ENCODE measurements at places on chromosomes 4 and X.
A peak's percentile ranks its signal among the peaks of the same experiment; 100 is the strongest.

DNA sequence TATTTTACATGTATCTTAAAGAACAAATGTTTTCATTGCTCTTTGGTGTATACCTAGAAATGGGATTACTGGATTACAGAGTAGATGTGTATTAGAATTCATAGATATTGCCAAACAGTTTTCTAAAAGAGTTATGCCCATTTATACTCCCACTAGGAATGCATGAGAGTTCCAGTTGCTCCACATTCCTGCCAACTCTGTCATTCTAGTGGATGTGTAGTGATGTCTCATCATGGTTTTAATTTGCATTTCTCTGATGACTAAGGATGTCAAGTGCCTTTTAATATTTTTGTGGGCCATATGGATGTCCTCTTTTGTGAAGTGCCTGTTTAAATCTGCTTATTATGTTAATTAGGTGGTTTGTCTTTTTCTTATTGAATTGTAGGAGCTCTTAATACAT lies 65.6 kb upstream of the BMP2K start:
- DNase-seq = peak; percentile 70

DNA sequence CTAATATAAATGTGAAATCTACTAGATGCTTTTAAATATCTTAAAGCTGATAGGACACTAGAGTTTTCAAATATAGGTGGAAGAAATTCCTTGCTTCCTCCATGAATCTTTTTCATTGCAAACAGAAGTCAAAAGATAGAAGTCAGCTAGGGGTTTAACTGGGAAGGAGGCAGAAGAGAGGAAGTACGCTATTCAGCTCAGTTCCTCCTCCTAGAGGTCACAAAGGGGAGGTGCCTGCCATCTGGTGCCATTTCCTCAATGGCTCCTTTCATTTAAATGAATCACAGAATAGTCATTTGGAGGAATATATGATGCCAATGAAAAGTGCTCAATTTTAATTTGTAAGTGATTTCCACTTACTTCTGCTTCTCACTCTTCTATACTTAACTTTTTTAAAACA lies 8.5 kb downstream of the COL25A1 start:
- DNase-seq = peak; percentile 20

- DNase-seq = no peak
These were observed 89.4 kb downstream of the AMMECR1 start for GRCh38 chrX:110228453-110228852.

DNA sequence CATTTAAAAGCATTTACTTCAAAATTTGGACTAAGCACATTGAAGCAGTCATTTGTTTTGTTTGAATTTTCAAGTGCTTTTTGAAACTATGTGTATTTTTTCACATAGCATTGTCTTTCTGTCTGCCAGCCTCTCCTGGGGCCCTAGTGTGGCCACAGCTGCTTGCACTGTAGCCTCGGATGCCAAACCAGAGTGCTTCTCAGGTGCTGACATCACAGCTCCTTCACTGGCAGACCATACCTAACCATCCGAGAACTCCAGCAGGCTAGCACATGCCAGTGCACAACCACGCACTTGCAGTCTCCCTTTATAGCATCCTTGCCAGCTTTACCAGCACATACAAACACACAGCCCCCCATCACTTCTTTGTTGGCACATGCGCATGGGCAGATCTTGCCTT lies 1019.7 kb downstream of the STPG2 start:
- DNase-seq = no peak

DNA sequence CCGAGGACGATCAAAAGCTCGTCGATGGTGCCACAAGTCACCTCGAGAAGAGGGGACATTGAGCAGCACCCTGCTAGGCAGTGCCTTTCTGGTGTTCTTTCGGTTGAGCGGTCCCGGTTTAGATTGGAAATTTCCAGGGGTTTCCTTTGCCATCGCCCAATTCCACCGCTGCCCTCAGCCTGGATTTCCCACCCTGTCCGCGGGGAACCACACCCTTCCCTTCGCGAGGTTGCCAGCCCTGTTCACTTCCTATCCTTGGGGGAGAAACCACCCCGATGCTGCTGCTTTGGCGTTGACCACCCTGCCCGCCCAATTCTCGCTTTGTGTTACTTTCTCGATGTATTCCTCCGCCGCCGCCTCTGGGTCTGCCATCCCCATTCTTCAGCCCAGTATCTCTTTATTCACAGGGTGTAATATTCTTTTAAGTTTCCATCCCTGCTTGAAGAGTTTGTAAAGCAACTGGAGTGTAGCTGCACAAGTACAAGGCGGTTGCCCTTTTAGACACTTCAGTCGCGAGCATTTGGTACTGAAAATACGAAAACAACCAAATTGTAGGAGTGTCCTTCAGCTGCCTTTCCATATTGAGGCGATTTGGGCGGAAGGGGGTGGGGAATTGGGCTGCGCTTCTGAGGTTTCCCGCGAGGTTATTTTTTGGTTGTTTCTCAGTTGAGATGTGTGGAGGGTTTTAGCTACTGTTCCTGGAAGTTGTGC lies 1.1 kb downstream of the OGT start:
- peak; percentile 58 for DNase-seq

GRCh38 chrX:71652405-71652804 lies 14.9 kb upstream of the LOC101059915 start:
- peak; percentile 49 for DNase-seq

DNA sequence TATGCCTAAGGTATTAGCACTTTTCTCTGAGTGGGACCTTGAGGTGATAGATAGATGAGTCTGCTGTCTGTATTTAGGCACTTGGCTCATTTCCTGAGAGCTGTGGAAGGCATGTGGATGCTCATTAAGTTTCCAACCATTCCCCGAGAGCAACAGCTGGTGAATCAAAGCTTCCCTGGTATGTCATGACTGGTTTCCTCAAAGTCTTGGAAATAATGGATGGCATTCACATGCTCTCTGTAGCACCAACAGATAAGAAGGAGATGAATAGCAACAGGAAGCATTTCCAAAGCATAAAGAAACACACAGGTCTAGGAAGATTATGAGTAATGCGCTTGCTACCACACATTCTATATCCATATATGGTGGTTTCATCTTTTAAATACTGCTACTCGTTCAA lies 118.3 kb upstream of the ETNPPL start:
- DNase-seq = peak; percentile 77

DNA sequence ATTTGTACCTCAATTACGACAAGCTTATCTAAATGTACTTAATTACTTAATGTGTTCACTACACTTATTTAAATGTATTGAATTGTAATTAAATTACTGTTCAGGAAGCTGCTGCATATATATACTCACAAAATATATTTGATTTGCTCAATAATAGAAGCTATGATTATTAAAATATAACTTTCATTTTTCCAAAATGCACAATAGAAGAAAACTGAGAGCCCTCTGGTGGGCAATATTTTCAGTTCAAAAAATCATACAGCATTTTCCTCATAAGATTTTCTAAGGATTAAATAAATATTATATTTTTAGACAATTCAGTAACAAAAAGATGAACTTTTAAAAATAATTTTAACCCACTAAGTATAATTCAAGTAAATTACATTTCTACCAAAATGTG lies 217.3 kb downstream of the DKK2 start:
- DNase-seq = no peak

GRCh38 chr4:161291222-161291621 lies 872.6 kb downstream of the FSTL5 start:
- DNase-seq = no peak

GRCh38 chrX:24341795-24342194 lies 18.6 kb upstream of the SUPT20HL1 start:
- DNase-seq = peak; percentile 75

- no peak for DNase-seq
These were observed 145.7 kb downstream of the PALLD start for GRCh38 chr4:168642591-168642990.

GRCh38 chr4:48651914-48652313 lies 128.2 kb downstream of the FRYL start:
- DNase-seq = peak; percentile 61

GRCh38 chrX:20980426-20980825 lies 393.8 kb upstream of the CNKSR2 start:
- DNase-seq = no peak

DNA sequence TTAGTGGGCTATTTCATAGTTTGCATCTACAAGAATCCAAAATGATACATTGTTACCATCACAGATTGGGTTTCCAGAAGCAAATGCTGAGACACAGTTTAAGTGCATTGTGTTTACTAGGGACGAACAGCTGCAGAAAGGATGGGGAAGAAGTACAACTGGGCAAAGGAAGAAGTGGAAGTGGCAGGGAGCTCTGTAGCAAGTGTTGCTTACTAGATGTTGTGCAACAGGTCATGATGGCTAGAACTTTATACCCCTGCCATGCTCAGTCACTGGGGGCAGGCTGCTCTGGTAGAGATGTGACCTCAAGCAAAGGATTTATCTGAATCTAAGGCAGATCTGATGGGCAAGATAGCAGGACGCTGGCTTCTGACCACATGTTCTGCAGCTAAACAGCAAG lies 76.1 kb upstream of the EMCN start:
- DNase-seq = no peak

DNA sequence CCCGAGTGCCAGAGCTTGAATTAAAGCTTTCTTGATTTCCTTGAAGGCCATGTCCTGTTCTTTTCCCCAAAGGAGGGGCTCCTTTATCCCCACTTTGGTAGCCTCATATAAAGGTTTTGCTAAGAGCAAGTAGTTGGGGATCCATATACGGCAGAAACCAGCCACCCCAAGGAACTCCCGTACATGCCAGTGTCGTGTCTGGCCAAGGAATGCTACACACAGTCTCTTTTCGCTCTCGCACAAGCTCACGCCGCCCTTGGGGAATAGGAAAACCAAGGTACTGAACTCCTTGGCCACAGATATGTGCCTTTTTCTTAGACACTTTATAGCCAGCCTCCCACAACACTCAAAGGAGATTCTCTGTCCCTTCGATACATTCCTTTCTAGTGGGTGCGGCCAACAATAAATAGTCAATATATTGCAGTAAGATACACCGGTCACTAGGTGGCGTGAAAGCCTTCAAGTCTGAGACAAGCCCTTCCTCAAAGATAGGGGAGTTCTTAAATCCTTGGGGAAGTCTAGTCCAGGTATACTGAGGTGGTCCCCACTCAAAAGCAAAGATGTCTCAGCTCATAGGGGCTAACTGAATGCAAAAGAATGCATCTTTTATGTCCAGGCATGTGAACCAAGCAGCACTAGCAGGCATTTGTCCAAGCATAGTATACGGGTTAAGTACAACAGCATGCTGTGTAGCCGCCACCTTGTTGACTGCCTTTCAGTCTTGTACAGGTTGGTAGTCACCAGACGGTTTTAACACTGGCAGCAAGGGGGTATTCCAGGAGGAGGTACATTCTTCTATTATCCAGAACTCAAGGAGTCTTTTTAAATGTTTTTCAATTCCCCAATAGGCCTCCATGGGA lies 57.8 kb upstream of the XAGE1B start:
- peak; percentile 51 for DNase-seq

DNA sequence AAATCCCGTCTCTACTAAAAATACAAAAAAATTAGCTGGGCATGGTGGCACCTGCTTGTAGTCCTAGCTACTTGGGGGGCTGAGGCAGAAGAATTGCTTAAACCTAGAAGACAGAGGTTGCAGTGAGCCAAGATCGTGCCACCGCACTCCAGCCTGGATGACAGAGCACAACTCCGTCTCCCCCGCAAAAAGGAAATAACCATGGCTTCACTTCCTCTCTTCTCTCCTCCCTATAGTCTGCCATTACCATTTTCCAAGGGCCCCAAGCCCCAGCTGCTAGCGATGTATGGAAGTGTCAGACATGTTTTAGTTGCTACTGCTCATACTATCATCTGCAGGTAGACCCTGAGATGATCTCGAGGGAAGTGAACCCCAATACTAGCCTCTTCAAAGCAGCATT lies 177.3 kb upstream of the FAM9B start:
- DNase-seq = no peak

GRCh38 chrX:52585892-52586291 lies 68.8 kb downstream of the SSX7 start:
- no peak for DNase-seq

DNA sequence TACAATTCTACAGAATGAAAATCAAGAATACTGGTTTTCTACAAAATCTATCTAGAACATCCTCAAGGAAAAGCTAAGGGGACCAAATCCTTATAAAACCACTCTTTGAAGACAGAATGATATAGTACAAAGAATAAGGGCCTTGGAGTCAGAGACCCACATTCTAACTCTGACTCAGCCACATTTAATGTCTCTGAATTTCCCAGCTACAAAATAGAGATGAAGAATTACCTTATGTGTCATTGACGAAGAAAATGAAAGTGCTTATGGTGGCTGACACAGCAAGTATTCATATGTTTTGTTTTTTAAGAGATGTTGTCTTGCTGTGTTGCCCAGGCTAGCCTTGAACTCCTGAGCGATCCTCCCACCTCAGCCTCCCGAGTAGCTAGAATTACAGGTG lies 35.9 kb upstream of the CXorf38 start:
- no peak for DNase-seq

DNA sequence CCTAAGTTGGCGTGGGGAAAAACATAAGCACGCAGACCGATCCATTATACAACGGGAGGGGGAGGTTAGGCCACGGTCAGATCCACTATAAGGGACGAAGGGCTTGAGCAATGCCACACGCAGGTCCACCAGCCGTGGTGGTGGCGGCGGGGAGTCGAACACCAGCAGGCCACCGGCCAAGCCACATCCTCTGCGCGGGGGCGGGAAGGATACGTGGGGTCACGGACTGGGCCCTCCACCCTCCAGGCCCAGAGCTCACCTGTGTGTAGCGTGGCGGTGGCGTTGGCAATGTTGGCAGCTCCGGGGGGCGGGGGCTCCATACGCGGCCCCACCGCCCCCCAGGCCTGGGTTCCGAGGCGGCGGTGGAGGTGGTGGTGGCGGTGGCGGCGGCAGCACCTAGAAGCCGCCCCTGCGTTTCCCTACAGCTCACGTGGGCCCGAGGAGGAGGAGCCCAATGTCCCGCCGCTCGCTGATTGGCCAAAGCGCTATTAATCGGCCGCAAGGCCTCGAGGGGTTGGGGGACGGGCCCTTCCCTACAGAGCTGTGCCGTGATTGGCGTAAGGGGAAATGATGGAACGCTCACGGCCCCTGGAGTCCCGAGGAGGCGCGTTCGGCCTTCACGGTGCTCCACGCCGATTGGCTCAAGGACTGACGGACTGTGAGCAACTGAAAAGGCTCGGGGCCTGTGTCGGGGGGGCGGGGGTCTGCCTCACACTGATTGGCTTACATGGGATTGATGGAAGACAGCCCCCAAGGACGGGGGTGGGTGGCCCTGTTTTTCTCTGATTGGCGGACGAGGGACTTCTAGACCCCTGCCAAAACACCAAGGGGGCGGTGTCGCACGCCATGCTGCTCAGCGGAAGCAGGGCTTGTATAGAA lies at the start of gene ELK1:
Gene ELK1, minus strand, starts transcription at position 400 of the 879 bp plus-strand sequence. CDS start 9,122 bp downstream, outside the sequence.
- DNase-seq = peak; percentile 97

DNA sequence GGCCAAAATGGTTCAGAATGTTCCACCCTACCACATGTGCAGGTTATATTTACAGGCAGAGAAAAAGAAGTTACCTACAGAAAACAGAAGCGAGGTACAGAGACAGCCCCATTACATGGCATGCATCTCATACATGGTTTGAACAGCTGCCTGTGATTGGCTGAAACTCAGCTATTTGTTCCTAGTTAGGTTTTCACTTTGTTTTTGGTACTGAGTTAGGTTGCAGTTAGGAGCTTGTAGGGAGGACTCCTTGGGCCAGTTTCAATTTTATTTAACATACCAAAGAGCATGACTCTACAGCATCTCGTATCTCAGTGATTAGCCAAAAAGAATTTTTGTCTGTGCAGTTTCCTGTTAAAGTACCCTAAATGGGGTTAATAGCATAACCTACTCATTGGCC lies 392.0 kb downstream of the MAPK10 start:
- peak; percentile 42 for DNase-seq

All from EL (cell line).